MV-4-11 (cell line): ENCODE measurements at places on chromosomes 11 and 22.

DNA sequence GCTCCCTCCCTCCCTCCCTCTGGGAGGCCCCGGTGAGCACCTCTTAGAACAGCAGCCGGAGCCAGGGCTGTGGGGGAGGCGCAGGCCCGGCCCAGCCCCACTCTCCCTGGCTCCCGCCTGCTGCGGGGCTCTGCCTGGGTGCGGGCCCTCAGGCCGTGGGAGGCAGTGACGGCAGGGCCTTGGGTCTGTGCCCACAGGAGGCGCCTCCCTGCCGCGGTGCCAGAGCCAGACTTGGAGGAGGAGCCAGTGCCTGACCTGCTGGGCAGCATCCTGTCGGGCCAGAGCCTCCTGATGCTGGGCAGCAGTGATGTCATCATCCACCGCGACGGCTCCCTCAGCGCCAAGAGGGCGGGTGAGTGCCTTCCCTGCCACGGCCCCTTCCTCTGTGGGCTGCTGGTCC lies 9.5 kb downstream of the IRF7 start:
- DNase-seq = no peak

GRCh38 chr22:49483946-49484345 lies 343.7 kb downstream of the BRD1 start:
- DNase-seq = no peak

DNA sequence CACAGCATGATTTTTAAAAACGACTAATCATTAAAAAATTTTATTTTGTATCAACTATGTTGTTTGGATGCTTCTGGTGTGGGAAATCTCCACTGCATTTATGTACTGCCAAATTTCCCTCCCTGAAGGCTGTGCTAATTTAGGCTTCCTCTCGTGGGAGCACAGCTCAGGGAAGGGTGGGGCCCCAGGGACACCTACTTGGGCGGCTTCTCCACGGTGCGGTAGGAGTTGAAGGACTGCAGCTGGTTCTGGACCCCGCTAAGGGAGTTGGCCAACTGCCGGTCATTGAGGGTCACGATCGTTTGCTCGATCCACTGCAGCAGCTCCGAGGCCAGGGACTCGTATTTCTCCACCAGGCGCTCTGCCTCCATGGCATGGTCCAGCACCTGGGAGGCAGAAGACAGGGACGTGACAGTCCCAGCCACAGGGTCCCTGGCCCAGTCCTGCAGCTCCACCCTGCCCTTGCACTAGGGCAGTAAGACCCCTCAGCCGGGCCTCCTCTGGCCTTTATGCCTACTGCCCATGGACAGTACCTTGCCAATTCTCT lies 18.6 kb downstream of the SPTBN2 start:
- no peak for DNase-seq

GRCh38 chr22:44931077-44931540 lies 78.7 kb downstream of the PHF21B start:
- DNase-seq = no peak

GRCh38 chr22:28989035-28989464 lies 72.6 kb downstream of the C22orf31 start:
- DNase-seq = no peak

DNA sequence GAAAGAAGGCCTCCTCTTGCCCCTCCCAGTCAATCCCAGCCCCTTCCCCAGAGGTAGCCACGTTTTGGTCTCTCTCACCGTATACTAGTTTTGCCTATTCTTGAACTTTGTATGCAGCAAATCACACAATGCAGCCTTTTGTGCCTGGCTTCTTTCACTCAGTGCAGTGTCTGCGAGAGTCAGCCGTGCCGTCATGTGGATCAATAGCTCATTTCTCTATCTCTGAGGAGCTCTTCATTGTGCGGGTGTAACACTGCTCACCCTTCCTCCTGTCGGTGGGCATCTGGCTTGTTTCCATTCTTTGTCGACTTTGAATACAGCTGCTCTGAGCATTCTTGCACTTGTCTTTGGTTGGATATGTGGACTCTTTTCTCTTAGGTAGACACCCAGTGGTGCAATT lies 146.5 kb downstream of the CACNA1I start:
- no peak for DNase-seq

GRCh38 chr11:1333860-1334259 lies 24.4 kb upstream of the TOLLIP start:
- DNase-seq = no peak

DNA sequence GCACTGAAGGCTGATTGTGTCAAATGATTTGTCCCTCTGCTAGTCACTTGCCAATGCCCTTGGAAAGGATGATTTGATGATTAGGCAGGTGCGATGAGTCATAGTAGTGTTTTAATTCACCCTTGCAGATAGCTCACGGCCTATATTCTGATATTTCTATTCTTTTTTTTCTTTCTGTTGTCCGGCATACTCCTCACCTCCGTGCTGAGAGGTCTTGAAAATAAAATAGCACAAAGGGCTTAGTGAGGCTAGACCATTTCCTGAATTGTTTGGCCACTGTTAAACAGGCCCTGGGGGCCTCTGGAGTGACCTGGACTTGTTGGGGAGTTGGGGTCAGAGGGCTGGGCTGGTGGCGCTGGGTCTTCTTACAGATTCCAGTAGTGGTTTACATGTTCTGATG lies 99.8 kb downstream of the ZBTB16 start:
- DNase-seq = no peak

- DNase-seq = no peak
Measured at GRCh38 chr11:15690320-15690719, 575.6 kb downstream of the INSC start.

DNA sequence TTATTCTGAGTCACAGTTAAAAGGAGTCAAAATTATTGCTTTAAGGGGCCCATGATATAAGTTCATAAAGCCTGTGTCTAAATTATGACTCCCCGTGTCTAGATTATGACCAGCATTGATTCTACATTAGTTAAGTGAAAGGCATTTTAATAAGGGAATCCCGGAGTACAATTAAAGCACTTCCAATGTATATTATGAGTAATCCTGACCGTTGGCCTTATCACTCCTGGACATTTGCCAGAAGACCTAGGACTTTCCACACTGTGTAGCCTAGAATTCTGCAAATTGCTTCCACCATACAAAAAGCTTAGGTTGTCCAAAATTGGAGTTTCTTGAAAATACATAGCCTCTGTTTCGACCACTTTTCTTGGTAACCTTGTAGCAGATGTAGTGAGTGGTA lies 1292.6 kb downstream of the LRRC4C start:
- DNase-seq = no peak

- peak; percentile 88 for DNase-seq
Measured at GRCh38 chr11:75536786-75537641, 11.3 kb upstream of the GDPD5 start.

- DNase-seq = peak; percentile 99
Measured at GRCh38 chr11:34427186-34427805, 11.4 kb upstream of the CAT start.

GRCh38 chr11:121429556-121429955 lies 22.6 kb upstream of the SORL1 start:
- peak; percentile 65 for DNase-seq

DNA sequence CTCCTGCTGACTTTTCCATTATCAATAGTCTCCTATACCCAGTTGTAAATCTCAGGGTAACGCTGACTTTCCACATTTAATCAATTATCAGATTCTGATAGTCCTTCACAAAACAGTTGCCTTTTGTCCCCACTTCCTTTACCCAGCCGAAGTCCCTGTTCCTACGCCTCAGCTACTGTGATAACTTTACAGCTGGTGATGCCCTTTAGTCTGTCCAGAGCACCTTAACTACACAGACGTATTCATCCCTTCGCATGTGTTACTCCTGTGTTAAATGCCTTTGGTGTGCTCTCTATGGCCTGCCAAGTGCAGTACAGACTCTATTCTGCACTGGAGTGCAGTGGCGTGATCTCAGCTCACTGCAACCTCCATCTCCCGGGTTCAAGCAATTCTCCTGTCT lies 20.2 kb downstream of the SSH3 start:
- DNase-seq = no peak

DNA sequence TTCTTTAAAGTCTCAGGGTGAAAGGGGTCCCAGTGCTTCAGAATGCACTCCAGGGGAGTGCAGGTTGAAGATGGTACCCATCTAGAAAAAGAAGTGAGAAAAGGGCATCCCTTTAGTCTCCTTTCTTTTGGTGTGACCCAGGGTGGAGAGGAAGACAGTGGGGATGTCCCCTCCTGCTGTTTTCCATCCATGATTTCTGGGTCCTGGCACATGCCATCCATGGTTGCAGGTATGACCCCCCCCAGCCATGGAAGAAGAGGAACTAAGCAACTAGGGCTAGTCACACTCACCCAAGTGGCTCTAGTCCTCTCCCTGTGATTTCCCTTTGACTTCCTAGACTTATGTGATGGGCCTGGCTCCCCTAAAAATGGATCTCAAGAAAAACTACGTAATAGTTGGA lies 15.9 kb upstream of the EI24 start:
- DNase-seq = no peak

DNA sequence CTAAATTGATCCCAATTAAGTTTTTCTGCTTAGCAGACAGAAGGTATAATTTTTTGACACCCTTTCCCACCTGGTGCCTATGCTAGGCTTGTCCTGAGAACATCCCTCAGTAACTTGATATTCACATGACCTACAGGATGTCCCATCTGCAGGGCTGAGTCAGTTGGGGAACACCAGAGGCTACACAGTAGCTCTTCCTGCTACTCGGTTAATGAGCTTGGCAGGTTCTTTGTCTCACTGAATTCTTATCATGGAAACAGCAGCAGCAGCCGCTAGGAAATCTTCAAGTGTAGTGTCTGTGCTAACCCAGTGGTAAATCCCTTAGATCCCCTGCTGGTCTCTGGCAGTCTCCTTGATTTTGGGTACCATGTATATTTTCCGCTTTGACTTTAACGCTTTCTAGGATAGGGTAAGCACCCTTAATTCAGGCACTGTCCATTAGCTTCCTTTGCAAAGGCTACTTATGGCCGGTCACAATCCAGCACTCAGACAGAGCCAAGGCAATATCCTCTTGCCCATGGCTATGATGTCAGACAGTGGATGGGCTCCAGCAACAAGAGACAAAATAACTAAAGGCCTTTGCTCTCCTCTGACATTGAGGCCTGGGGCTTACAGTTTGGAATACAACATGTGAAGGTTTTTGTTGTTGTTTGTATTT lies 8.5 kb downstream of the MRPL16 start:
- DNase-seq = no peak

GRCh38 chr11:67466367-67466766 lies 2.7 kb downstream of the TMEM134 start:
- no peak for DNase-seq

- no peak for DNase-seq
Measured at GRCh38 chr11:65787649-65788622, 1.1 kb downstream of the OVOL1 start.

- DNase-seq = peak; percentile 98
Measured at GRCh38 chr22:39300186-39300830, 19.1 kb downstream of the RPL3 start.

GRCh38 chr22:44586999-44587736 lies 89.1 kb upstream of the RTL6 start:
- no peak for DNase-seq

GRCh38 chr11:69559181-69559580 lies 77.7 kb downstream of the LINC01488 start:
- no peak for DNase-seq

- no peak for DNase-seq
Measured at GRCh38 chr11:112127056-112127455, 36.8 kb downstream of the IL18 start.

DNA sequence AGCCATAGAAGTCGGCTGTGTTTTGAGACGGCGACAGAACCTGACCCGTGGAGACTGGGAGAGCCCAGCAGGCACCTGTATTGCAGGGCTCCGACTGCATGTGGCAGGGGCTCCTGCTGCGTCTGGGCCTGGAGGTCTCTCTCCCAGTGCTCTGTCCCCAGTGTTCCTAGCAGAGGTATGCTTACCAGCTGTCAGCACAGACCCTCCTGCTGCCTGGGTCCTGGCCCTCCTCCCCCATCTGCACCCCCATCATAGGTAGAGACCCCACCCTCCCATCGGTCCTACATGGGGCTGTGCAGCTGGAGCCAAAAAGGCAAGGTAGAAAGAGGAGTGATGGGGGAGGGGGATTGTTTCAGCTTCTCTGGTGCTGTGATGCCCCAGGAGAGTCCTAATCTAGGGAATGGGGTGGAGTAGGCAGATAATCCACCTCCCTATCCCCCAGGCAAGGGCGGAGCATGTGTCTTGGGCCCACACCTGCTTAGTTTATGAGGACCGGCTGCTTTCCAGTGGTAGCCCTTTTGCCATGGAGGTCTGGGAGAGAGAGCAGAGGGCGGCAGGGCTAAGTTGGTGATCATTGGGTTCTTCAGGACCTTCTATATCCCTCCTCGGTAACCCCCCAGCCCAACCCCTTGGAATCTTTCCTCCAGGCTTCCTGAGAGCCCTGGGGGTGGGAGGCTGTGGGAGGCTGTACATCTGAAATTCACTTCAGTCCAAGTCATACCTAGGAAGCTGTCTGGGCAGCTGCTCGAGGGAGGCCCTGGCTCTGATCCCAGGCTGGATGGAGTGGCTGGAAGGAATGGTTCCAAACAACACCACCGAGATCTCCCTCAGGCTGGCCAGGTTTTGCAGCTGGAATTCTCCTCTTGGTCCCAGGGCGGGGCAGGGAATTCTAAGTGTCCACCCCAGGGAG lies 5.3 kb downstream of the SLC7A4 start:
- no peak for DNase-seq

GRCh38 chr11:130786586-130786985 lies 129.7 kb downstream of the SNX19 start:
- no peak for DNase-seq

- DNase-seq = no peak
Measured at GRCh38 chr22:38071421-38072321, 12.3 kb downstream of the SLC16A8 start.

DNA sequence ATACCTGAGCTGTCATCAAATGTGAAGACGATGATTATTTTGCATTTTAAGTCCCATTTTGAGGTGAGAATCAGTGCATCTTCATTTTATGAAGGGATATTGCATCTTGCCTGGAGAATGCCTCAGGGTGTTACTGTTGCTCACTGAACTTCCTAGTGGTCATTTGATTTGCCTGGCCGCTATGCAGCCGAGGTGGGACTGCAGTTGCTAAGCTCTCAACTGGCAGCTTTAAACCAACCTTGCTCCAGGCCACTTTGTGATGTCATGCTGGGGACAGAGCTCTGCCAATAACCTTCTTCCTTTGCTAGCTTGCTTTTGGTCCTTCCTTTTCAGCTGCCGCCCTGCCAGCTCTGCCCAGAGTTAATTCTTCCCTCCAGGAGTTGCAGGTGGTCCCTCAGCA lies 409.4 kb upstream of the B3GAT1 start:
- no peak for DNase-seq

GRCh38 chr11:62680825-62681240 lies 2.0 kb upstream of the UBXN1 start:
- peak; percentile 68 for DNase-seq

DNA sequence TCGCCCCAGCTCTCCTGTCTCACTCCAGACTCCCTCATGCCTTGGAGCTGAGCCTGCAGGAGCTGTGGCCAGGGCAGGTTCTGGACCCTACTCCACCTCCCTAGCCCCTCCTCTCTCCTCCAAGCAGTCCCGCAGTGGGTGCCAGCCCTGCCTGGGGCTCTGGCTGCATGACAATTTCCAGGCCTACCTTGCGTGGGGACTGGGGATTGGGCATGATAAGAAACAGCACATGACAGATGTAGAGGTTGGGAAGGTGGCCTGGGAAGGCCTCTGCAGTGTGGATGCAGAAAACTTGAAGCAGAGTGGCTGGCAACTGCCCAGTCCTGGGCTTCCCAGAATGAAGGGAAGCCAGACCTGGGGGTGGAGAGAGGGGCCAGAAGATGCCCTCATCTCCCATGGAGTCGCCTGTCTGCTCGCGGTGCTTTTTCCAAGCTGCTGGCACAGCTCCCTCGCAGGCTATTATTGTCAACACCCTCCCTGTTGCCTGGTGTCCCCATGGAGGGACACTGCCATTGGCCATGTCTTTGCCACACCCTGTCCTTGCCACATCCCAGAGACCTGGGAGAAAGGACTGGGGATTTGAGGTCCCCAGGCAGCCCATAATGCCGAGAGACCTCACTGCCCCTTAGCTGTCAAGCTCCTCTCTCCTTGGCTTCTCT lies 48.9 kb upstream of the CDON start:
- DNase-seq = no peak
